ENCODE measurements at places on chromosomes 7 and 10.

- DNase-seq: no peak
Measured at GRCh38 chr10:110192552-110192951, 14.9 kb upstream of the MXI1 start.

DNA sequence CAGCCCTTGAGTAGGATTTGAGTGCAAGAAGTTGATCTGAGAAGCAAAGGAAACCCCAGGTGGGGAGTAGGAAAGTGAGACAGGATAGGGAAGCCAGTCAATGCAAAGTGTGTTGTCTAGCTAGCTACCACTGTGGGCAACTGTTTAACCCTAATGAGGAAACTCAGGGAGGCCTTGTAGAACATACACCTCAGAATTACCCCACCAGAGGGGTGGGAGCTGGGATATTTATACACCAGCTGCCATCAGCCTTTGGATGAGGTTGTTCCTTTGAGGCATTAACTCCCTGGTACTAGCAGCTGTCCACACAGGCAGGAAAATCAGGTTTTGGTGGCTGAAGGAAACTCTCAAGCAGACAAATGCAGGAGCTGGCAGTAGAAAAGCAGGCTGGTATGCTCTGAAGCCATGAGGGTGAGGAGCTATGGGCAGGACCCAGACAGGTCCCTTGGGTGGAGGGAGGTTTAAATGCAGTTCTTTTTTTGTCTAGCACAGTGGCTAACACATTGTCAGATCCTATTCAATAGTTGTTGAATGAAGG, 60.1 kb upstream of the ARID5B start:
- no peak for DNase-seq

GRCh38 chr10:91126471-91126870, 94.0 kb upstream of the PCGF5 start:
- no peak for DNase-seq

DNA sequence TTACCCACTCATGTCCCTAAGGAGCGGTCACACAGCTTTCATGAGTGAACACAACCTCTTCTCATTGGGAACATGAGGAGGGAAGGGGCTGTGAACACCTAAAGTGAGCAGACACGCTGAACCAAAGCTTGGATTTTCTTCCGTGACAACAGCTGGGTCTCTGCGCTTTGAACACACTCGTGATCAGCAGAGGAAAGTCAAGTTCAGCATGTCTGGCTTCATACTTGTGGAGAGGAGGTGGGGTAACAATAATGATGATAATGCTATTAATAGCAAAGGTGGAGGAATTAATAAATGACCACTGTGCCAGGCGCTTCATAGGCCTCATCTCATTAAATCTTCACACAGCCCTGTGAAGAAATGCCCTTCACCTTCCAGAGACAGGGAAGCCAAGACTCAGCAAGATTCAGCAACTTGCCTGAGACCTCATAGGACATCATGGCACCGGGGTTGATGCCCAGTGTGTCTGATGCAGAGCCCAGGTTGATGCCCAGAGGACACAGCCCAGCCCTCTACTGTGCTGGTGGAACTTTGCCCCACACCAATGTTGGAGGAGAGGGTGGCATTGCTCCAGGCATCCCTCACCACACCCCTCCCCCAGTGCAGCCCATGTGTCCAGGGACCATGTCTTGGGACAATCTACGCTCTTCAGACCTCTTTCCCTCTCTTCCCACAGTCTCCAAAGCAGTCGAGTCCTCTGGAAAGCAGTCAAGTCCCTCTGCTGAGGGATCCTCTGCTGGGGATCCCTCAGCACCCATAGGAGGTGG, 40.6 kb downstream of the GSDME start:
- DNase-seq: no peak

DNA sequence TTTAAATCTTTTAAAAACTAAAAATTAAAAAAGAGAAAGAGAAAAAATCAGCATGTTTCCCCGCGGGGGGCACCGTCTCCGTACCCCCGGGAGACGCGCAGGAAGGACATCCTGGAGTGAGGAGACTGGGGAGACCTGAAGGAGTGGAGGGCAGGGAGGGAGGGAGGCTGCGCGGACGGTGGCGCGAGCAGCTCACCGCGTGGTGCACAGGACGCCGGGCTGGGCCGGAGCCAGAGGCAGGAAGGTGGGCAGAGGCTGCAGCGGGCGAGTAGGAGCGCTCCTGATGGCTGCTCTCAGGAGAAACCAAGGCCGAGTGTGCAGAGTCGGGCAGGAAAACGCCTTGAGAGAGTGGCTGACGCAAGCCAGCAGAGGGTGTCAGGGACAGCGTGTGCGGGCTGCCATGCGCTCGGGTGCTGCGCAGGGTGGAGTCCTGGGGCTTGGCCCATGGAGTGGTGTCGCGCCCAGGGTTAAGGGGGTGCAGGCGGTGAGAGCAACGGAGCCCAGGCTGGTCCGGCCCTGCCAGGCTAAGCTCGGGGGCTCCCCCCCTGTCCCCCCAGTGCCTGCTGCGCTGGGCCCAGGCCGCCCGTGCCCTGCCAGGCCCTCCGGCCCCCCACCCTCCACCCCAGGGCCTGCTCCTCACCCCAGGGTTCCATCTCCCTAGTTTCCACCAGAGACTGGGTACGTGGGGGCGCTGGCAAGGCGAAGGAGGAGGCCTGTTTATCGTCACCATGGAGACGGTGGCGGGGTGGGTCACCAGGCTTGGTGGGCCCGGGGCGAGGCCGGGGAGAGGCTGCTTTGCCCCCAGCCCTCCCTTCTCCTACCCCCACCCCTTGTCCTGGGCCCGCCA, 28.9 kb upstream of the FXYD4 start:
- DNase-seq: no peak

DNA sequence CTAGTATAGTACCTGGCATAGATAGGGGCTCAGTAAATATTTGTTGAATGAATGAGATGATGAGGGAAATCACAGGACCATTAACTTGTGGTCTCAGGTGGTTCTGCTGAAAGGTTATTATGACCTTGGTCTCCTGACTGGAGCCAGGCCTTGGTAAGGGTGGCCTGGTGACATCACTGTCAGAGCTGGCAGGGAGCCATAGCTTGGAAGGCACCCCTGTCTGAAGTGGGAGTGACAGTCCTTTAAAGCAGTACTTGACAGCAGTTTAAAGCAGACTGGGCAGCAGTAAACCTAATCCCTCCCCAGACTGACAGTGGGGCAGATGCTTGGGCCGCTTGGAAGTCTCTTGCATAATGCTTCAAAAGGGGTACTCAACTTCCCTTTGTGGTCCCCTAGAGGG, 13.4 kb downstream of the DPCD start:
- DNase-seq: no peak

DNA sequence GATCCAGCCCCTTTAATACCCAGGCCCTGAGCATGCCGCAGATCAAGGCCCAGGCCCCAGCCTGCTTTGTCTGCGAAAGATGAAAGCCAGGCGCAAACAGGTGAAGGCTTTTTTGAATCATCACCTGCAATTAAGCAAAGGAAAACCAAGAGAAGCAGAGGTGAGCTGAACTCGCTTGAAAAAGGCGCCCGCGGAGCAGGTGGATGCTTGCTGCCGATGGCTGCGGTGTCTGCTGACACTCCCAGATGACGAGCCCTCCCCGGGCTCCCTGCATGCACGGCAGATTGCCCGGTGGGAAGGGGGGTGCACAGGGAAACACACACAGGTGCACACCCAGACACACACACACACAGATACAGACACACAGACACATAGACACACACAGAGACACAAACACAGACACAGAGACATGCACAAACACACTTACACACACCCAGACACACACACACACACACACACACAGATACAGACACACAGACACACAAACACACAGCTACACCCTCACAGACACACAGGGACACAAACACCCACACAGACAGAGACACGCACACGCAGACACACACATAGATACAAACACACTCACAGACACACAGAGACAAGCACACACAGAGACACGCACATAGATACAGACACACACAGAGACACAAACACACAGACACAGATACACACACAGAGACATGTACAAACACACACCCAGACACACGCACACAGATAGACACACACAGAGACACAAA, 142.6 kb upstream of the RNF32 start:
- no peak for DNase-seq

GRCh38 chr7:130182990-130183389, 22.2 kb downstream of the TMEM209 start:
- DNase-seq: no peak

GRCh38 chr7:105839266-105839665, 37.1 kb downstream of the ATXN7L1 start:
- no peak for DNase-seq

DNA sequence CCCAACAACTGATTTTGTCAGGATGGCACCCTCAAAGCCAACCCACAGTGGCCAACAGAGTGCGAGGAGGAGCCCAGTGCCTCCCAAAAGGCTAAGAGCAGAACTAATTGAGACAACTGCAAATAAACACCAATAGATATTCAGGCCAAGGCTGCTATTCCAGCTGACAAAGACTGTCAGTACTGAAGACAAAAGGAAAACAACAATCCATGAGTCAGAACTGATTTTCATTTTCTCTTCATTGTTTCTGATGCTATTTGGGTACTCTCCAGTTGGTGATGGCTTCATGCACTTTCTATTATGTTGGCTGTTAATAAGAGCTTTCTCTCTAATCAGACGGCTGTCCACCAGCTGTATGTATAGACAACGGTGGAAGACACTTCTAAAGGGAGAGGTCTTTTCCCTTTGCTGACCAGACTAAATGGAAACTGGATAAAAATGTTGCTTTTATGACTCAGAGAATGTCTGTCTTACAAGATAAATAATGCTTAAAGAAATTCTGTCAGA, 515.9 kb downstream of the PARD3 start:
- DNase-seq: no peak

- DNase-seq: no peak
Measured at GRCh38 chr7:69564454-69565417, 33.5 kb upstream of the AUTS2 start.

GRCh38 chr7:130274983-130275591, 8.4 kb downstream of the CPA2 start:
- DNase-seq: no peak

DNA sequence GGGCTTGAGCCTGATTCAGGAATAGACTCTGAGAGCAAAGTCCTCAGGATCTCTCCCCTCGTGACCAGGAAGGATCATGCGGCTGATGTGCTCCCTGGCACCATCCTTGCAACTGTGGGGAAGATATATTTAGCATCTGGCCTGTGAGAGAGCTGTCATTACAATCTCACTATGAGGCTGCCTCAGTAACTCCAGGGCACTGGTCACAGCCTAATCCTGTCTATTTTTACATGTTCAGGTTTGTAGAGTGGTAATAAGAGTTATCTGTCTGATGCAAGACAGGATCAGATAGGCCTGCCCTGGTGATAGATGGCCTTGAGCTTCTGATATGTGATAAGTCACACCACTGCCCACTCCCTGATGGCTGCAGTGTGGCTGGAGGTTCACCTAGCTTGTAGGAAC, 50.7 kb downstream of the PPP1R3C start:
- no peak for DNase-seq

GRCh38 chr7:27183682-27184336, 1.2 kb downstream of the HOXA11 start:
- DNase-seq: no peak

- DNase-seq: no peak
Measured at GRCh38 chr10:42640610-42641229, 2.4 kb upstream of the ZNF33B start.

DNA sequence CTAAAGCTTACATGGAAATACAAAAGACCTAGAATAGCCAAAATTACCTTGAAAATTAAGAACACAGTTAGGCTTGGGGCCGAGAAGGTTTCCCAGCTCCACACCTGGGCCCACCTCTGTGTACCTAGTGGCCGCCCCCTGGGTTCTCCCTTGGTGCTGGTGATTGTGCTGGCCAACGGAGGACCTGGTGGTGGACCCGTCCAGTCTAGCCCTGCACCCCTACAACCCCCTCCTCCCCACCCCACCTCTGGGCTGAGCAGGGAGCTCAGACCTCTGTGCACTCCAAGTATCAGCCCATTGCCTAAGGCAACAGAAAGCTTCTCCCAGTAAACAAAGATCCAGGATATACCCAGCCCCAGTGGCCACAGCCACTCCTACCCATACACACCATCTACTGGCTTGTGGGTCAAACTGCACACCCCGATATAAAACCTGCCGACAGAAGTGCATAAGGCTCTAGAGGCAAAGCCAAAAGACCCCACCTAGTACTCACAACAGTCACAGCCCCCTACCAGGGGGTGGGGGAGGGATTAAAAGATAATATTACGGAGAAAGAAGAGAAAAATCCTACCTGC, 105.0 kb upstream of the DIP2C start:
- no peak for DNase-seq

- DNase-seq: peak; percentile 15
Measured at GRCh38 chr10:24463611-24464426, 254.9 kb downstream of the KIAA1217 start.

- no peak for DNase-seq
Measured at GRCh38 chr7:104530251-104530650, 201.8 kb downstream of the LHFPL3 start.

DNA sequence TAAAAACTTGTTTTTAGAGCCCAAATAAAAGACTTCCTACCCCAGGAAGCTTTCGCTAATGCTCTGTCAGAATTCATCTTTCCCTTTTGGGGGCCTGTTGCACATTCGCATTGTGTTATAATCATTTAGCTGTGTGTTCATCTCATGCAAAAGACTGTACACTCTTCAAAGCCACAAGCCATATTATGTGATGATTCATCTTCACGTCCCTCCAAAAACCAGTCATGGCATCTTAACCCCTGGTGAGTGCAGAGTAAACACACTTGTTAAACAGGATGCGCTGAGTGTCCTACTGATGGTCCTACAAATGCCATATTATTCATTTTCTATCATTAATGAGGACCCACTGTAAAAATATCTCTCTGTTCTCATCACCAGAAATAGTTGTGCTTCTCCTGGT, 235.4 kb downstream of the KIAA1217 start:
- no peak for DNase-seq

DNA sequence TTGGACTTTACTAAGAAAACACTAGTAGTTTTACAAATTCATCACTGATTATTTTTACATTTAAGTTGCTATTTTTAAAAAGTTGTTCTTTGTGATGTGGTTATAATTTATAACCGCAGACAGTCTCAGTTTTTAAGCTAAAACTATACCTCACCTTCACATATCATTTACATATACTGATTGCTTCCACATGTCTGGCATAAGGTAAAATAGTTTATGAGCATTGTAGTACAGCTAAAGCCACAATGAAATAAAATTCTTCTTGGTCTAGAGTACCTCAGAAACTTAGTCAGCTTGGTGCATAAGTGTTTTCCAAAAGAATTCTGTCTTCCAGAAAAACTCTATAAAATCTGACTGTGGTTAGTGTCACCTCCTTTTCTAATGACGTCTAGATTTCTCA, 13.0 kb downstream of the SEMA3A start:
- DNase-seq: no peak

GRCh38 chr7:153835712-153836265, 216.4 kb upstream of the DPP6 start:
- no peak for DNase-seq

DNA sequence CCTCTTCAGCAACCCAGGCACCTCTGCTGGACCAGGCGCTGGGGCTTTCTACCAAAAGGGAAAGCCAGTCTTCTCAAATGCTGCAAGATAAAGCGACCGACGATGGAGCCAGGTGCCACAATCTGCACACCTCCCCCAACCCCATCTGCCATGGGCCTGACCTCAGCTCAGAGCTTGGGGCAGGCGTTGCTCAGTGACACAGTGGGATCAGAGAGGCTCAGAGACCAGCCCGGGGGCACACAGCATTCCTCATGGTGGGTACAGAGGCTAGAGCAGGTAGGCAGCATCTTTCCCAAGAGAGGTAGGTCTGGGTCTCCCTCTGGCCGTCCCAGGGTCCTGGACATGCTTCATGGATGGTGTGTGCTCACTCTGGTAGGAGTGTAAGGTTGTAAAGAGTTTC, 56.3 kb downstream of the ZMIZ1 start:
- no peak for DNase-seq
